ENCODE measurements at places on chromosomes 5 and 9.

DNA sequence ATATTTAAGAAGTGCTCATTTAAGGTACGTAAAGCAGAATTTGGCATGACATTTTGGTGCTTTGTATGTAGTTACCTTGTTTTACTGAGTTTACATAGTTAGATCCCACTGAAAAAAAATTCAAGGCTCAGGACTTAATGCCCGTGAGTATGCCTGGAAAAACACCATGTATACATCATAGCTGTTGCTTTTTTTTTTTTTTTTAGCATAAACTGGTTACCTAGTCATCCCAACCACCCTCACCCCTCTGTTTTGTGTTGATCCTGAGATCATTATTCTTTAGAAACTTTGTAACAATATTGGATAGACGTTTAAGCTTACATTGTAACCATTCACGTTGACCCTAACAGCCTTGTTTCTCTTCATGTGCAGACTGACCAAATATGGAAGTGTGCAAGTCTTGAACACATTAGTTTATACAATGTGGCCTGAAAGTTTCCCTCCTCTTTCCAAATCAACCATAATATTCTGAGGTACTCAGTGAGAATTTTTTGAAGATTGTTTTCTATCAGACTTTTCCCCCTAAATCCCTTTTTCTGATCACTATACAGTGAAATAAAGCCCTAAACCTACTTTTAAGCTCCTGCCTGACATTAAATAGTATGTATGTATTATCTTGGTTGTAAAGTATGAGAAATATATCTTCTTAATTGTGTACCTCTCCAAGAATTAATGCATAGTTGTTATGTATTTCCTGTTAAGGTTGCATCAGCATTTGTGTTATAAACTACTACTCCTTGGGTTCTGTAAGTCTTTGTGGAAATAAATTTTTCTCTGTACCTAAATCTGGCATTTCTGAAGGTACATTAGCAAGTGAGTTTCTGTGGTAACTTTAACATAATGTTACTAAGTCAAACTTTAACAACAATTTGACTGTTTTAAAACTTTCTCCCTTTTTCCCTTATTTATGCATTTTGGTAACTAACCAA lies 4.4 kb downstream of the RABGAP1 start:
- no peak for DNase-seq

- no peak for DNase-seq
These were observed at the start of gene ANXA1 for GRCh38 chr9:73151653-73152542. Gene ANXA1, plus strand, starts transcription at chr9:73151865. Its CDS starts 6,671 bp downstream, at chr9:73158536.

GRCh38 chr9:107648153-107648715 lies 158.7 kb upstream of the KLF4 start:
- DNase-seq: no peak

DNA sequence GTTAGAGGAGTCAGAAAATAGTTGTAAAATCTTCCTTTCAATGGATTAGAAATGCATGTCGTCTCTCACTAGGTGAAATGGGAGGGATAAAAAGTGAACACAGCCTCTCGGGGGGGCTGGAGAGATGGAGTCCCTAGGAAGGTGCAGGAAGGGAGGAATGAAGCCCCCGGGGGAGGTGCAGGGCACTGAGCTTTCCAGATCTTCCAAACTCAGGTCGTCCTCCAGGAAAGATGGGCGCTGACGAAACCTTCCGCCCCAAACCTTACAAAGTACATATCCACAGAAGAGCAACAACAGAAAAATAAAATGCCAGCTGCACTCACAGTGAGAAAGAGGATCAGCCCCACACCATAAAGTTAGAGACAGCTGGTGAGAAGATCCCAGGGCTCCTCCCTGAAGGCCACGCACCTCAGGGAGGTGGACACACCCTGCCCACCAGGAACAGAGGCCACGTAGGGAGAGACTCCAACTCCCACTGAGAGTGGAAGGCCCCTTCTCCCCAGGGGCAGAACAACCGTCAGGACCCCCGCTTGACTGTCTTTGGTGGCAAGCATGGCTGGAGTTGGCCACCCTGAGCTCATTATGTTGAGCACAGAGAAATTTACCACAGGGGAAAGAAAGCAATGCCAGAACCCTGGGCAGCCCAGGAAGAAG lies 174.3 kb downstream of the AUH start:
- DNase-seq: no peak

GRCh38 chr5:149687486-149688168 lies 42.5 kb upstream of the PPARGC1B start:
- no peak for DNase-seq

DNA sequence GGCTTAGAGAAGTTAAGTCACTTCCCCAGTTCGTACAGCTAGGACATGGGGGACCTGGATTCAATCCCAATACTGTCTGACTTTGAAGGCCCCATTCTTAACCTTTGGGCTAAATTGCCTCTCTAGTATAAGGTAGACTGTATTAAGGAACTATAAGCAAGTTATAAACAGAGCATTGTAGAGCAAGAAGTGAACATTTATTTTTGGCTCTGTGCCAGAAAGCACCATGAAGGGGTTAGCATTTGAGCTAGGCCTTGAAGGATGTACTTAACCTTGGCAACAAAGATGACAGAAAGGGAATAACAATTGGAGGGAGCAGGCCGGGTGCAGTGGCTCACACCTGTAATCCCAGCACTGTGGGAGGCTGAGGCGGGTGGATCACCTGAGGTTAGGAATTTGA lies 32.8 kb downstream of the GALNT10 start:
- DNase-seq: no peak

GRCh38 chr5:5780253-5780652 lies 357.8 kb downstream of the ICE1 start:
- DNase-seq: peak; percentile 29

- no peak for DNase-seq
These were observed 331.5 kb downstream of the ARHGEF28 start for GRCh38 chr5:73957397-73958001.

DNA sequence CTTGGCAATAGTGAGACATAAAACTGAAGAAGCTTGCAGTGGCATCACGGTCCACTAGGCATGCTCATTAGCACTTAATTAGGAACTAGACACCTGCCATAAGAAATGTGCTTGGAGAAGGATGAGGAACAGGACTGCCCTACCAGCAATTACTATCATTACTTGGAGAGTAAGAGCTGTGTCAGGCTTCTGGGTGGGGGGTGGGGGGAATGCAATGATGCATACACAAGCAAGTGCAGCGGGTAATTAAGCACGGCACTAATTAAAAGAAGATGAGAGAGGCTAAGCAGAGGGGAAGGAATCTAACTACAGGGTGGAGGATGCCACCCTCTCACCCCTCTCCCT lies 53.1 kb downstream of the TLE1 start:
- DNase-seq: no peak

GRCh38 chr9:138024831-138025291 lies 147.3 kb downstream of the CACNA1B start:
- DNase-seq: no peak

GRCh38 chr5:173391031-173391430 lies 62.8 kb upstream of the STC2 start:
- DNase-seq: no peak

DNA sequence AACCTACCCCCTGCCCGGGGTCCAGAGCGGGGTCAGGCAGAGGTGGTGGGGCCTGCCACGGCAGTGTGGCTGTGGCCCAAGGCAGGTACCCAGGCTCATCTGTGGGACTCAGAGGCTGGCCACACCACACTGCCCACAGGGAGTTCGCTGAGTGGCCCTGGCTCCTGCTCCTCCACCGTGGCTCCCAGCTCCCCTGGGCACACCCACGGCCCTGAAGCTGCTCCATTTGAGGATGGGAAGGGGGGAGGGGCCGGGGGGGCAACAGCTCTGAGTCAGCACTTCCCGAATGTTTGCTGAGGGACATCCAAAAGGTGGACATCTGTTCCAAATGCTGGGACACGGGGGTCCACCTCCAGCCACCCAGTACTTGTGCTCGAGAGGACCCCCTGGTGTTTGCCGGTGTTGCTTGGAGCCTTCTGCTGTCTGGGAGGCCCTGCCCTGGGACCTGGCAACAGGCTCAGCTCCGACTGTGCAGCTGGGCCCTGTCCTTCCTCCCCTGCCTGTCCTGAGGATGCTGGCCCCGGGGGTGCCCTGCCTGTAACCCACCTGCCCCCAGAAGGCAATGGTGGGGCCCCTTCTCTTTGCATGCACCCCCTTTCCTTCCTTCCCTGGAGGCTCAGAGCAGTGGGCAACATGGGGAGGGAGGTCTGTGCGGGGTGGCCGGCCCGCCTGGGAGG lies 2.5 kb upstream of the NRARP start:
- no peak for DNase-seq

DNA sequence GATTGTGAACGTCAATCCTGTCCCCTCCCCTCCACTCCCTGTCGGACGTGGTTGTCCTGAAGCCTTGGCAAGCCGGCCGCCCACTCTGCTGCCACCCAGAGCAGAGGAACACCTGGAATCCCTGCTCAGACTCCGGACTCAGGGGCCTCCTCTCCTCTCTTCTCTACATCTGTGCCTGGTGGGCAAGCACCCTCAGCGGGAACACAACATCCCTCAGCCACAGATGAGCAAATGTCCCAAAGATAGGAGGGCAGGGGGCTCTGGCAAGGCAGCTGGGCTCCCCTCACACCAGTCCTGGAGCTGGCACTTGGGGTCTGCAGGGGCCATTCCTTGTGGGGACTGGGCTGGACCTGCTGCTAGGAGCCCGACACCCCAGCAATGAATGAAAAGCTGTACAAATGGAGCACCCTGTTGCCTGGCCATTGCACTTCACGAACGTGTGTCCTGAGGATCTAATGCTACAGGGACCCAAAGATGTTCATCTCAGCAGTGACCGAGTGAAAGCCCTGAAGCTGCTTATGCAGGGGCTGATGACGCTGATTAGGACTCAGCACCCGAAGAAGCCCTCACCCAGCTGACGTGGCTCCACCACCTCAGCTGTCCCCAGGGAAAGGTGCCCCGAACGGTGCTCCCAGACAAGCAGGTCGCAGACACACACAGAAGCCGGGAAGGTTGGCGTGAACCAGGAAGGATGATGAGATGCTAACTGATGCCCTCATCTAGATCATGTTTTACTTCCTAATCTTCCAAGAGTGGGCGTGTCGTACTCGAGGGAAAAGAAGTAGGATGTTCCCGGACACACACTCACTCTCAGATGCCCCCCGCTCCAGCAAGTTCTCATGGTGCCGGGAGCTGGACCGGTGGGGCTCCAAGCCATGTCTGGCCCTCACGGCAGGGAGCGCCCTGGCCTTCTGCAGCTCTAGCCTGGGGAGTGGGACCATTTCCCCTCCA lies 177.0 kb upstream of the PPP1R26 start:
- DNase-seq: no peak

GRCh38 chr9:129714511-129715061 lies 38.3 kb downstream of the PTGES start:
- DNase-seq: no peak

DNA sequence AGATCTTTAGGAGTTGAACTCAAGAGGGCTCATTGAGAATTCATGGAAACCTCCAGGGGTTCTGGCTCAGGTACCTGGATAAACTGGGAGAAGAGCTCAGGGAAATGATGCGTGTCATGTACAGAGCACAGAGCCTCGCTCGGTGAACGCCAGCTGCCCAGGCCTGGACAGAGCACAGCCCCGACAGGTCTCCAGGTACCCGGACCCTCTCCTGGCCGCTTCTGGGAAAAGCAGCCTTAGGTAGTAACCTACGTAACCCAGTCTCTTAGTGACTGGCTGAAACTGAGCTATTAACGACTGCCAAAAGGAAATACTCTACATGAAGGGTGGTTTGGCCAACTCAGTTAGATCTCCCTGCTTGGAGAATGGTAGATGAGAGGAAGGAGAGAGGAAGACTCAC lies 157.4 kb downstream of the TTLL11 start:
- no peak for DNase-seq

DNA sequence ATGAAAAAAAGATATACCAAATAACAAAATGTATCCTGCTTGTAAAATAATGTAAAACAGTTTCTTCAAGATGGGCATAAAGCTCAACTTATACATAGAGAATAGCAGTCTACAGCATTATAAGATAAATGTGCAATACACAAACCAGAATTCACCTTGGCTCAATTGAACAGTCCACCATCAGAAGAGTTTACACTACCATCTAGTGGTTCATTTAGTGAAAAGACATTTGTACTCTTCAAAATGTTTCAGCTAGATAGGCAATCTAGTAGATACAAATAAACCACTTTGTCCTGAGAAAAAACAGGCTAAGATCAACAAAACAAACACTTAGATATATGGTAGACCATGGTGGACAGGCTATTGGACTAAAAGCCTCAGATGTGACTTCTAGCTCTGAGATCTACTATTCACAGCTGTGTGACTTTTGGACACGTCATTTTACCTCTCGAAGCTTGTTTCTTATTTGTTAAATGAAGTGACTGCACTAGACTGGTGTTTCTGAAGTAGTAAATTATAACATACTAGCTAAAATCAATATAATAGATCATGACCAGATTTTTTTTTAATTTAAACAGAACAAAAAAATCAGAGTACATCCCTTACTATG lies 22.1 kb upstream of the TPD52L3 start:
- DNase-seq: peak; percentile 68

- DNase-seq: no peak
These were observed 18.3 kb downstream of the ABO start for GRCh38 chr9:133256686-133257091.

- no peak for DNase-seq
These were observed 463.6 kb upstream of the DAP start for GRCh38 chr5:11224436-11225187.

GRCh38 chr5:141815796-141816180 lies 62.4 kb downstream of the PCDH1 start:
- no peak for DNase-seq

GRCh38 chr5:158127536-158127935 lies 268.6 kb upstream of the CLINT1 start:
- DNase-seq: peak; percentile 55

- no peak for DNase-seq
These were observed 81.2 kb downstream of the PHAX start for GRCh38 chr5:126681970-126682369.

- DNase-seq: no peak
These were observed 86.0 kb upstream of the TNFSF8 start for GRCh38 chr9:115016344-115016743.

DNA sequence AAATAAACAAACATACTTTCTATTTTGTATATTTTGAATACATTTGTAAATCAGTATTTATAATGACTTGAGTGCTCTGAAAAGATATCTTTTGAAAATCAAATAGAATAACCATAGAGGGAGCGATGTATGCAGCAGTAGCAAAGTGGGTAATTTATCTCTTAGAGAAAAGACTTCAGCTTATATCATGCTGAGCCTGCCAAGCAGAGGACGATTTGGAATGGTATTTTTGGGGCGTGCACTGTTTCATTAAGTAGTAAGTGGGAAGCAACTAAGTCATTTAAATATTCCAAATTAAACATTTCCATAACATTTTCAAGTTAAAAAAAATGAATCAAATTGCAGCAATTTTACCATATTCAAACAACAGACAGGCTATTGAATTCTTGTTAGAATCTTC lies 147.6 kb downstream of the CDH10 start:
- DNase-seq: no peak

DNA sequence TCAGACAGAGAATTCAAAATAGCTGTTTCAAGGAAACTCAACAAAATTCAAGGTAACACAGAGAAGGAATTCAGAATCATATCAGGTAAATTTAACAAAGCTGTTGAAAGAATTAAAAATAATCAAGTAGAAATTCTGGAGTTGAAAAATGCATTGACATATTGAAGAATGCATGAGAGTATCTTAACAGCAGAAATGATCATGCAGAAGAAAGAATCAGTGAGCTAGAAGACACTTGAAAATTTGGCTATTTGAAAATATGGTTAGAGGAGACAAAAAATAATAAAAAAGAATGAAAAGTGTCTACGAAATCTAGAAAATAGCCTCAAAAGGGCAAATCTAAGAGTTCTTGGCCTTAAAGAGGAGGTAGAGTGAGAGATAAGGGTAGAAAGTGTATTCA lies 22.9 kb downstream of the LMBRD2 start:
- no peak for DNase-seq

GRCh38 chr5:106699198-106699597 lies 971.5 kb downstream of the EFNA5 start:
- no peak for DNase-seq

- no peak for DNase-seq
These were observed 465.1 kb downstream of the PDE4D start for GRCh38 chr5:59428391-59428790.

Data from NCI-H1092 treated with DMSO at 0.1 percent for 48 hours (cell line).